WTC11 (cell line): ENCODE measurements at places on chromosomes 13 and 19. TPM values are rescaled to one million over a fixed set of nuclear protein-coding genes. Genes with fewer than 3 reads are reported as not detected.

CEACAM7 gene
- 0.15 to 0.21 TPM (median 0.18 TPM) in 3 replicates for total RNA-seq

SERP2 gene
- total RNA-seq, result 0.92 to 1.7 TPM (median 1.2 TPM) in 3 replicates

PPM1N gene
- 10.3 to 15.1 TPM (median 14.2 TPM) in 3 replicates for total RNA-seq

C19orf38 gene
- total RNA-seq, result 0.23 TPM in 1 of 3 replicates, not detected in the others

STX10 gene
- 53.7 to 56.9 TPM (median 54.6 TPM) in 3 replicates for total RNA-seq

FRY gene
- 4.3 to 5.3 TPM (median 4.8 TPM) in 3 replicates for total RNA-seq

CYP2A6 gene
- 0.25 to 0.80 TPM (median 0.28 TPM) in 3 replicates for total RNA-seq

KLK14 gene
- total RNA-seq, result 1.1 to 1.6 TPM (median 1.4 TPM) in 3 replicates

PGPEP1 gene
- total RNA-seq, result 39.2 to 68.1 TPM (median 40.8 TPM) in 3 replicates
